ENCODE measurements at places on chromosomes 7 and 10.
A peak's percentile ranks its signal among the peaks of the same experiment; 100 is the strongest.

GRCh38 chr10:4511509-4511908, 314.5 kb upstream of the AKR1E2 start:
- no peak for DNase-seq

- no peak for DNase-seq
Observed at GRCh38 chr10:5406918-5407317, 2.3 kb upstream of the TUBAL3 start.

GRCh38 chr10:131573256-131573655, 261.7 kb upstream of the TCERG1L start:
- DNase-seq, result no peak

- DNase-seq, result no peak
Observed at GRCh38 chr7:151792086-151792485, 84.8 kb downstream of the PRKAG2 start.

DNA sequence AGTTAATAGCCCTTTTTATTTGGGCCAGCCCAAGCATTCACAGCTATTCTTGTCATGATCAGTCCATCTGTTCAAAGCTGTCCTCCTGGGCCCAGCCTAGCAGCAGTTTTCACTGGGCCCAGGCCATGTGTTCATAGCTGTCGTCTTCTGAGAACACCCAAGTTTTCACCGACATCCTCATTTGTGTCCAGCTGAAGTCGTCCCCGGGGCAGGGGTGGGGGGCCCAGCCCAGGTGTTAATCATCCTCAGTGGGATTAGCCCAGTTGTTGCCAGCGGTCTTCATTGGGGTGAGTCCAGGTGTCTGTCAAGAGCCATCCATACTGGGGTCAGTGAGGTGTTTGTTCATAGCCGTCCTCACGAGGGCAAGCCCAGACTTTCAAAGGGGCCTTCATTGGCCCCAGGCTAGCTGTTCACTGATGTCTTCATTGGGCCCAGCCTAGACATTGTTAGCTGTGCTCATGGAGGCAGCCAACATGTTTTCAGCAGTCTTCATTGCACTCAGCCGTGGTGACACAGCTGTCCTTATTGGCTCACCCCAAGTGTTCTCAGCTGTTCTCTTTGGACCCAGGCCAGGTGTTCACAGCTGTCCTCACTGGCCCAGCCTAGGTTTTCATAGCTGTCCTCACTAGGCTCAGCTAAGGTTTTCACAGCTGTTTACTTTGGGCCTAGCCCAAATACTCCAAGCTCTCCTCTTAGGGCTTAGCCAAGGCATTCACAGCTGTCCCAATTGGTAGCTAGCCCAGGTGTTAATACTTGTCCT, 10.0 kb downstream of the FRG2B start:
- no peak for DNase-seq

- DNase-seq, result peak; percentile 50
Observed at GRCh38 chr10:100878291-100878910, 34.4 kb upstream of the SLF2 start.

DNA sequence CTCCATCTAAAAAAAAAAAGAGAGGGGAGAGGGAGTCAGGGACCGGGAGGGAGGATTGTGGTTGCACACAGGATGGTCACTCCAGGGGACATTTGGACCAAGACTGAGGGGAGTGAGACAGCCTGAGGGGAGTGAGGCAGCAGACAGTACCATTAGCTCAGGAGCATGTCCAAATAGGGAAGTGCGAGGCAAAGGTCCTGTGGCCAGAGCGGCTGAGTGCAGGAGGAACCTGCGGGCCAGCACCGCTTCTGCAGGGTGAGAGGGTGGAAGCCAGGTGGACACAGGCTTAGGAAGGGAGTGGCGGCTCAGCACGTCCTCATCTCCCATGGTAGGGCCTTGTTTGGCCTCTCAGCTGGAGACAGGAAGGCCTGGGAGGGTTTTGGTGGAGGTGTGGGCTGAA, 48.9 kb upstream of the PFKFB3 start:
- no peak for DNase-seq

GRCh38 chr10:104318810-104319741, 19.2 kb downstream of the ITPRIP start:
- no peak for DNase-seq

DNA sequence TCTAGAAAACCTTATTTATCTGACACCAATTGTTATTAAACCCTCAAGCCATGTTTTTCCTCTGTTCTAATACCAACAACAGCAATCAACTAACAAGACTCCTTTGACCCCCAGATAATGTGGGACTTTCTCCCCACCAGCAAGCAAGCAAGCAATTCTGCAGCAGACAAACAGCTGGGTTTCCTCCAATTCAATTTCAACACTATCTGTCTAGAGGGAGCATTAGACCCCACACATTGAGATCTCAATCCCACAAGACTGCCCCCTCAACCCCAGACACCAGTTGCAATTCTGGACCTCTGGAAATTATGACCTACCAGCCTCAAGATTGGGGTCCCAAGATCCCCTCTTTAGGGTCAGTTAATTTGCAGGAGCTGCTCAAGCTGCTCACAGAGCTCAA, 89.4 kb upstream of the TMEM26 start:
- no peak for DNase-seq

GRCh38 chr10:123175389-123176387, 21.5 kb downstream of the BUB3 start:
- no peak for DNase-seq

DNA sequence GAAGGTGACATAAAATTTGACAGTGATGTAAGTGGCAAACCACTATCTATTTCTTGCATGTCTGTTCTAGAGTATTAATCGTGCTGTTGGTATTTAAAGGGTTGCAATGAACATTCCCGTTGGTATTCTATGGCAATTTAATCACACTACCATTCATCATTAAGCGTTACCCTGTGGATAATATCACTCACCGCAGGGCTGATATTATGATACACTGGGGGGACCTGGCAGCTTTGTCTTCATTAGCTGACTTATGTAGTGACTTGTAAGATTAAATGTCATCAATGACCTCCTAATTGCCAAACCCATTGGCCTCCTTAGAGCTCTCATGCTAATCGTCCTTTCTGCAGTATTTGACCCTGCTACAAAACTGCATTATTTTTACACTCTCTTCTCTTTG, 624.5 kb upstream of the VSTM2A start:
- no peak for DNase-seq

DNA sequence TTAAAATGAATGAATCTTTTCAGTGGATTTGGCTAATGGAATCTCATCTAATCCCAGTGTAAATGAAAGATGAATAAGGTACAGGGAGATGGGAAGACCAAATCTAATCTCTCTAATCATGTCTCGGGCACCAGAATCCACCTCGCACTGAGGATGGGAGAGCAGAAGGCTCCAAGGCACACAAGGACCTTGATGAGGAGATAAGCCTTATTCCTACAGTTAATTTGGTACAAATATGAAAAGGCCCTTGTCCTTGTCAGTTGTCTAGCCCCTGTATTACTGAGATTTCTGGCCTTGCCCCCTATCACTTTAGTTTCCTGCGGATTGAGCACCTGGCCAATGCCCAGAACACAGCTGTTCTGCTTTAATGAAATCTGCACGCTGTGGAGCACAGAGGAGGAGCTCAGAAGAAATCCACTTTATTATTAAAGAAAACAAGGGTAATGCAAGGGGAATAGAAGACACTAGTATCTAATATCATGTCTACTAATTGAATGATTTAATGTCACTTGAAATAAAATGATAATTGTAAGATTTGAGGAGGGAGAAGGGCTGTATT, 321.4 kb upstream of the HGF start:
- DNase-seq, result no peak

DNA sequence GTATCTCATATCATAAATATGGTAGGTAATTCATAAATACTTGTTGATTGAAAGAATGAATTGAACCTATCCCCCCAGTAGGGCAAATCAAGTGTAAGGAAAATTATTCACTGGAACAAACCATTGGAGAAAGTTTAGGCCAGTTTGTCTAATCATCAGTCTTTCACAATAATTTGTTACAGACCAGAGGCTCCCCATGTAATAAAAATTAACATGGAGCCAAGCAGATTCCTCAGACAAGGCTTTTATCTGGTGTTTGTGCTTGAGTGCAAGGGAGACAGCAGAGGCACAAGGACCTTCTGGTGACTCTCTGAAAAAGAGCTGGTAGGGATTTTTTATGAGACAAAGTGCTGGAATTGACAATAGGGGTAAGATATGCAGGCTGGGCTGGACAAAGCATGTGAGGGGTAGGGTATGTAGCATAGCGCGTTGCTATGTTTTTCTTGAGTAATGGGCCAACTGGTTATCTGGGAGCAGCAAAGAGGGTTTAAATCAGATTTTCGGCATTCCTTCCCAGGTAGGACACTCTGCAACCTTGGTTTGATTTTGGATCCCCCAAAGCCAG, 7.8 kb upstream of the PANK1 start:
- DNase-seq, result no peak

DNA sequence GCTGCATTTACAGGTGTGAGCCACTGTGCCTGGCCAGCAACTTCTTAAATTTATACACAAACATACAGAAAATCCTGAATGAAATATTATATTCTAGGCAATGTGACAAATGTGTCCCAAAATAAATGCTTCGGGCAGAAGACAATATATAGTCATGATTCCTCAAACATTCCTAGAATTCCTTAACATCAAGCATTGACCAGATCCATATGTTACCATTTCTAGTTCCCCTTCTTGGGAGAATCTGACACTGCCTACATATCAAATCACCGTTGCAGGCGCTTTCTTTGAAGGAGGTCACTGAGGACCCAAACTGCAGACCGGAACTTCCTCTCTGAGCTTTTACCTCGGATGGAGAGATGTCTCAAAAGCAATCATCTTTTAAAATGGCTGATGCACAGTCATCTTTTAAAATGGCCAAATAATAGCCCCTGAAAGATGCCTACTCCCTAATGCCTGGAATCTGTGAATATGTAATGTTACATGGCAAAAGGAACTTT, 323.5 kb downstream of the PHF14 start:
- DNase-seq, result no peak

GRCh38 chr7:29620556-29620930, 56.9 kb downstream of the PRR15 start:
- no peak for DNase-seq

- DNase-seq, result no peak
Observed at GRCh38 chr7:64877714-64878610, 25.1 kb upstream of the ZNF273 start.

DNA sequence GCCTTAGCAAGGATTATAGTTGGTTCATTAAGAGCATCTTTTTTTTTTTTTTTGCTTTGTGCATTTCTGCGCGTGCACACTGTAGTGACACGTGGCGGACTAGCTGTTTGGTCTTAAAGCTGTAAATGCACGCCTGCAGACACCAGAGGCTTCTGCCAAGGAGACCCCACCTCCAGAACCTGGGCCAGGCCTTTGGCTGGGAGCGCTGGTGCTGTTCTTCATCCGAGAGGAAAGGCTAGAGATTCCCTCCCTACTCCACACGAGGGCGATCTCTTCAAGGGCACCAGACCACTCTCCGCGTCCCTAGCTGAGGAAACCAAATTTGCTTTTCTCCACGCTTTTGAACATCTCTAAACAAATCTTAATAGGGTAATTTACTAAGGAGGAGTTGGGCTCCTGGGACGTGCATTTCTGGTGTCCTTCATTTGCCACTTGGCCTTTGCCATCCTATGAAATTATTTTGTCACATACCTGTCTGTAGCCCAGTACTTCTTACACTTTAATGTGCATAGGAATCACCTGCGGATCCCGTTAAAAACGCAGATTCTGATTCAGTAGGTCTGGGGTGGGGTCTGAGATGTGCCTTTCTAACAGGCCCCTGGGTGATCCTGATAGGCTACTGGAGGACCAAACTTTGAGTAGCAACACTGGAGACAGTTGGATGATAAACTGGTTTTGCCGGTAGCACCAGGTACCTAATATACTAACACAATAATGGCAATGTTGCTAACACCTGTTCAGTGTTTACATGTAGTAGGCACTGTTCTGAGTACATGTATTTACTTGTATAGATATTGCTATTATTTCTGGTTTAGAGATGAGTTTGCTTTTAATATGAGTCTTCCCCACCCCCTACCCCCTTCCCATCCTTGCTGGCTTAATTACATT, 1.3 kb upstream of the SLC26A5 start:
- peak; percentile 65 for DNase-seq

DNA sequence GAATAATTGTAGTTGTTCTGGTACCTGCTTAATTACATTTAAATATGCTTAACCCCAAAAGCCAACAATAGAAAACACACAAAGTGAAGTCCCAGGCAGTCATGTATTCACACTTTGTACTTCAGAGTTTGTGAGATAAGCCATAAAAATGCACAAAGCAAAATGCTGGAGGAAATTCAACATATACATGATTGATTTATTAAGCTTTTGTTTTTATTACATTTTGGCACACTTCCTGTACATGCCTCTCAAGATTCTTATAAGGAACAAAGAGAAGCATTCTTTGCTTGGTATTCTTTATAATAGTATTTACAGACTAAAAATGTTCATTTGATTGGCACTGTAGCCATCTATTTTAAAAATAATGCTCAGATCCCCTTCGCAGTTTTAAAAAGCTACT, 107.7 kb upstream of the ANK3 start:
- no peak for DNase-seq

- no peak for DNase-seq
Observed at GRCh38 chr10:77029777-77030717, 607.6 kb downstream of the KCNMA1 start.

GRCh38 chr7:22667562-22668239, 59.3 kb upstream of the IL6 start:
- no peak for DNase-seq

DNA sequence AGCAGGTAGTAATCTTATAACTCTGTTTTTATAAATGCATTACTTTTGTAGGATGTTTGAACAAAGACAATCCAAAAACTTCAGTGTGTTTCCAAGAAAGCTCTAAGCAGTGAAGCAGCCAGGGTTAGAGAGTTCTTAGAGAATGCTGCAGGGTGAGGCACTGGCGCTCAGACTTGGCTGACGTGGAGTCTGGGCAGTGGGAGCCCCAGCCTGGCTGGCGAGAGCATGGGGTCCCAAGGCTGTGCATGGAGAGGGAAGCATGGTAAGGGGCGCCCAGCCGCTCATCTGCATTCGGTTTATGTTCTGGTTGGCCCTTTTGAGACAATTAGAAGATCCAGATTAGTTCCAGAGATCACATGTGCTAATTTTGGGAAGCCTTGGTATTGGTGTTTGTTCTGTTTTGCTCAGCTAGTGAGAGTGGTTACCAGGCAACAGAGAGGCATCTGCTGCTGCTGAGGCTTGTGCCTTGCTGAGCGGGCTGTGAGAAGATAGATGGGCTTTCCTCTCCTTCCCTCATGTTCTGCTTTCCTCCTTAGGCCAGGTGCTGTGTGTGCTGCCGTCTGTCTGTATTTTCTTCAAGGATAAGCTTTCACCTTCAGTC, 10.3 kb downstream of the SUN1 start:
- no peak for DNase-seq

DNA sequence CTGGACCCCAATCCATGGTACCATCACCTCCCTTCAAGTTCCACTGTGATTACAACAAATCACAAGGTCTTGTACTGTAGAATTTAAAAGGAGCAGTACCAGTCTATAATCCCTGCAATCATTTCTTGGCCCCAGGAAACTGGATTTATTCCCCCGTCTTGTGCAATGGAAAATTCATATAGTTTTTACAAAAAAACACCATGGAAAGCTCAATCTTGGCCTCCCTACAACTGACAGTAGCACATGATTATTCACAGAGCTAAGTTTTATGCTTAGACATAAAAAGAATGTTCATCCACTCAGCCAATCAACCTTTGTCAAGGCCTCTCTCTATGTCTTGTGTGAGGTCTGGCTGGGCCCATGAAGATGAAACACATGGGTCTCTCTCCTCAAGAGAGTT, 10.2 kb downstream of the DGKI start:
- DNase-seq, result no peak

Measured in germinal center (tissue), 1 donor.